Central memory CD8-positive, alpha-beta T cell (primary cell): ENCODE measurements at places on chromosomes 2 and 18.

GRCh38 chr2:63078852-63079606 lies 28.4 kb downstream of the OTX1 start:
- no peaks in the 10 kb centered on the region for H3K36me3 ChIP-seq
- peaks cover 45% of the 10 kb centered on the region for H3K27me3 ChIP-seq
- H3K4me1 ChIP-seq: no peaks in the 10 kb centered on the region
- no peak overlapping the region for H3K4me3 ChIP-seq

DNA sequence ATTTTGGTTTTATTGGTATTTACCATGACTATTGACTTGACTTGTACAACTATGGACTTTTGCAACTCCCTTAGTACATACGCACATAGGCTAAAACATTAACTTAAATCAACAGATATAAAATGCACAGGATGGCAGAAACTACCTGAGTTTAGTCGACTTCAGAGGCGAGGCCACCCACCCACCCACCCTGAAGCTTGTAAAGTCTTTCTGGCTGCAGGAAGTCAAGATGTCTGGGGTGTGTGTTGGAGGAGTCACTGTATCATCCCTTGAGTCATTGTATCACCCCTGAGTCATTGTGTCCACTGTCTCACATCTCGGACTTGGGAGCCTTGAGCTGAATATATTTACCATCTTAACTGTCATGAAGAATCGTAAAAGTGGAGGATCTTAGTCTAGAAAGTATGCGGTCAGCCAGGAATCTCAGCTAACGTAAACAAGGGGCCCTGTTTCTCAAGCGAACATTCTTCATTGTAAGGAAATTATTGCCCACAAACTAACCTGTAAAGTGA lies 140.0 kb upstream of the ST6GAL2 start:
- no peak for DNase-seq
- no peak overlapping the region for H3K27ac ChIP-seq
- H3K27me3 ChIP-seq: no peaks in the 10 kb centered on the region
- no peak overlapping the region for H3K4me3 ChIP-seq

GRCh38 chr2:168642873-168643272 lies 159.6 kb upstream of the NOSTRIN start:
- H3K4me3 ChIP-seq: no peak overlapping the region
- no peak for DNase-seq
- no peaks in the 10 kb centered on the region for H3K4me1 ChIP-seq
- H3K27me3 ChIP-seq: no peaks in the 10 kb centered on the region
- peaks cover 2% of the 10 kb centered on the region for H3K36me3 ChIP-seq
- H3K27ac ChIP-seq: no peak overlapping the region

- no peak overlapping the region for H3K4me3 ChIP-seq
- H3K36me3 ChIP-seq: no peaks in the 10 kb centered on the region
- no peaks in the 10 kb centered on the region for H3K27me3 ChIP-seq
- peaks cover 31% of the 10 kb centered on the region for H3K4me1 ChIP-seq
These were observed 9.9 kb downstream of the ACVR1 start for GRCh38 chr2:157866202-157866601.

- no peaks in the 10 kb centered on the region for H3K4me1 ChIP-seq
- H3K4me3 ChIP-seq: no peak overlapping the region
- no peak overlapping the region for H3K27ac ChIP-seq
- H3K27me3 ChIP-seq: no peaks in the 10 kb centered on the region
These were observed 382.6 kb upstream of the ZNF804A start for GRCh38 chr2:184215745-184216144.

- DNase-seq: no peak
- H3K36me3 ChIP-seq: peaks cover 2% of the 10 kb centered on the region
- H3K4me1 ChIP-seq: no peaks in the 10 kb centered on the region
- H3K4me3 ChIP-seq: no peak overlapping the region
- H3K27ac ChIP-seq: no peak overlapping the region
- no peaks in the 10 kb centered on the region for H3K27me3 ChIP-seq
These were observed 239.1 kb downstream of the TGIF1 start for GRCh38 chr18:3689091-3689490.

DNA sequence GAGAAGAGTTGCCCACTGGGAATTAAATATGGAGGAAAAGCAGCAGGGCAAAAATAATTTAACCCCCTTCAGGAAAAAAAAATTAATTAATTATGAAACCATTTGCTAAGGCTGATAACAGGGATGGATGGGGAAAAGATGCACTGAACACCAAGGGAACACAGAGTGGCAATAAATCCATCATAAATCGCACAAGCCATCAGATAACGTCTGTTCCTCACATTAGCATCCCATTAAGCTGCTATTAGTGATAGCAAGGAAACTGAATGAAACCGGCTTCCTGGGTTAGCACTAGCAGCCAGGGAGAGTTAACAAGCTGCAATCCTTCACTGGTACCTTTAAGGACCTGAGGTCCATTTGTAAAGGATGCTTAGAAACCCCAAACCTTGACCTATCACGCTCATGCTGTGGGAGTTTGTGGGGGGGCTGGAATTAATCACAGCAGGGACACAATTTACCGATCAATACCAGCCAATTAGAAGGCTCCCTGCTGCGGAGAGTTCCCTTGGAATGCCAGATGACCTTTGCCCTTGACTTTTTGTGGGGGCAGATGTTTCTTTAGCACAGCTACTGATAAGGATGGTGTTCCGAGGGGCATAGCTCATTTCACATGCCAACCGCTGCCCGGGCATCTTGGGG lies 175.5 kb upstream of the KLF7 start:
- H3K27me3 ChIP-seq: peaks cover 7% of the 10 kb centered on the region
- peaks cover 13% of the 10 kb centered on the region for H3K4me1 ChIP-seq
- H3K36me3 ChIP-seq: no peaks in the 10 kb centered on the region

DNA sequence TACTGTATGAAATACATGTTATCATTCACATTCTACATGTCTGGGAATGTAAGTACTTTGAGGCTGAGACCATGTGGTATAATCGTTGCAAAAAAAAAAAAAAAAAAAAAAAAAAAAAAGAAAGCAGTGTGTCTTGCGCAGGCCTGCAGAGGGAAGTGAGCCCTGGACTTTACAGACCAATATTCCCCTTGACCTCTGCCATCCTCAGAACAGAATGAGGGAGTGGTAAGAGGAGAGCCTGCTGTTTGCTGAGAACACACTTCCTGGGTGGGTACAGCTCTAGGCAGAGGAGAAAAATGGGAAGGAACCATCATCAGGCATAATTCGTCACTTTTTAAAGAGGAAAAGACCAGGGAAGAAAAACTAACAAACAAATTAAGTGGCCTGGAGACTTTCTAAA lies 28.8 kb upstream of the TBC1D8 start:
- peaks cover 17% of the 10 kb centered on the region for H3K27me3 ChIP-seq
- no peaks in the 10 kb centered on the region for H3K36me3 ChIP-seq
- H3K4me1 ChIP-seq: no peaks in the 10 kb centered on the region
- H3K4me3 ChIP-seq: no peak overlapping the region

- H3K36me3 ChIP-seq: no peaks in the 10 kb centered on the region
- no peaks in the 10 kb centered on the region for H3K4me1 ChIP-seq
- no peak overlapping the region for H3K27ac ChIP-seq
- no peak for DNase-seq
- no peak overlapping the region for H3K4me3 ChIP-seq
These were observed 509.1 kb downstream of the MBD2 start for GRCh38 chr18:53715243-53715853.

DNA sequence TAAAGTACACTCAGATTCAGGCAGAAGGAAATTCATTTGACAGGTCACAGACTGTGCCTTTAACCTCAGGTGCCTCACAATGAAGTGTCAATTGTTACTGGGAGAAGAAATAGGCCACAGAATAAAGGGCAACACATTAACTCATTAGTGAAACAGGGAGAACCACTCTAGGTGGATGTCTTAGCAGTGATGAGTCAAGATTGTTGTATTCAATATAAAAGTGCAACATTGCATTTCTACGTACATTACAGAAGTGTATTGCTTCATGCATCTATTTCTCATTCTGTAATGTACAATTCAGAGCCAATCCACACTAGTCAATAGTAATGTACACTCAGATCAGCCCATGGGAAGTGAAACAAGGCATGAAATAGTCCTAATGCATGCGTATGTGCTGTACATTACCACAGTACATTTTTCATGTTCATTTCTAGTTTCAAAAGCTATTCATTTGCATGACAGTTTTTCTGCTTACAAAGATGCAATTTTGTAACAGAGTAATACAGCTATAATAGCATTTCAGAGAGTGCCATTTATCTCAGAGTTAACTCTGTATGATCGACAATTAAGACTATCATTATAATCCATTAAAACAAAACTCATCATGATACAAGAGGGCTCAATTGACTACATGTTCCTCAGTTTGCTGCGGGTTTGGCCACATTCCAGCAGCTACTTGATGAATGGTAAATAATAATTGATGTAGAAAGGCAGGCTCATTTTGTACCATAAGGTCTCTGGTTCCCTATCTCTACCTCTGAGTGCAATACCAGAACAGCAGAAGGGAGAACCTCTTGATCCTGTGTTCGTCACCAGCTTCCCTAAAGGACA lies 12.2 kb upstream of the ARL5A start:
- H3K4me3 ChIP-seq: no peak overlapping the region
- peaks cover 11% of the 10 kb centered on the region for H3K27me3 ChIP-seq
- no peaks in the 10 kb centered on the region for H3K36me3 ChIP-seq

DNA sequence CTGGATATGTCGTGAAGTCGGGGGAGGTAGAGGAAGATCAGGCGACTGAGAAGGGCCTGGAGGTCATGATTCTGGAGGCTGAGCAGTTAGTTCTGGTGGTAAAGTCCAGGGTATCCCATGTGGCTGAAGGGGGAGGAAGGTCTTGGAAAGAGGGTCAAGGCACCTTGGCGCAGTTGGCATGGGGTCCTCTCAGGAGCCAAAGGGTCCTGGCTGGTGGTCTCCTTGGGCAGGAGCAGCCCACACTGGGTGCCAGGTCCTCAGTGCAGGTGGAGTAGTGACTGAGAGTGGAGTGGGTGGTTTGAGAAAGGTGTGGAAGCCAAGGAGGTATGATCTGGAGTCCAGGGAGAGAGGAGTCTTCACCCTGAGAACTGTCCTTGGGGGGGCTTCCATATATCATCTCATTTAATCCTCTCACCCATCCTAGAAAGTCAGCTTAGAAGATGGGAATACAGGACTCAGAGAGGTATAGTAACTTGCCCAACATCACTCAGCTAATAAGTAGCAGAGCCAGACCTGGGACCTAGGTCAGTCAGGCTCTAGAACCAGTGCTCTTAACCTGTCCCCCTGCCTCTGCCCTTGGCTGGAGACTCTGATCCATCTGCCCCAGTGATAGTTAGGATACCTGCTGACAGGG lies 24.5 kb downstream of the FBXO41 start:
- H3K4me1 ChIP-seq: no peaks in the 10 kb centered on the region
- no peak overlapping the region for H3K4me3 ChIP-seq
- DNase-seq: no peak
- no peaks in the 10 kb centered on the region for H3K27me3 ChIP-seq
- no peak overlapping the region for H3K27ac ChIP-seq

- no peak for DNase-seq
- no peaks in the 10 kb centered on the region for H3K4me1 ChIP-seq
- no peak overlapping the region for H3K27ac ChIP-seq
These were observed 401.6 kb upstream of the NRP2 start for GRCh38 chr2:205280596-205281236.

DNA sequence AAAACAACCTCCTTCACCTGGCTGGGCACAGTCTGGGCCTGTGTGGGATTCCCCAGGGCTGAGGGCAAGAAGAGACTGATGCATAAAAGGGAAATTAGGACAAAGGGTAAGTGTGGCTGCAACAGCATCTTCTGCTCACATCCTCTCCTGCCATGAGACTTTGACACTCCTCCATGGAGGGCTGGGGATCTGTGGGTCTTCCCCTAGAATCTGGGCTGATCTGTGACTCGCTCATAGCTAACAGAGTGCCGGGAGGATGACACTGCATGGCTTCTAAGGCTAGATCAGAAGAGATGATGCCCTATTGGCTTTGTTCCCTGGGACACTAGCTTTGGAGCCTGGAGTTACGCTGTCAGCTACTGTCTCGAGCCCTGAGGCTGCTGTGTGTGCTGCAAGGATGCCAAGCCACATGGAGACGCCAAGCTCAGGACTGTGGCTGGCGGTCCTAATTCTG lies 24.3 kb downstream of the MOCOS start:
- no peaks in the 10 kb centered on the region for H3K36me3 ChIP-seq
- H3K27me3 ChIP-seq: peaks cover 36% of the 10 kb centered on the region
- DNase-seq: no peak

- no peak for DNase-seq
- no peak overlapping the region for H3K27ac ChIP-seq
- H3K36me3 ChIP-seq: no peaks in the 10 kb centered on the region
- no peaks in the 10 kb centered on the region for H3K27me3 ChIP-seq
- no peaks in the 10 kb centered on the region for H3K4me1 ChIP-seq
These were observed 388.7 kb upstream of the NRP2 start for GRCh38 chr2:205293559-205293958.

DNA sequence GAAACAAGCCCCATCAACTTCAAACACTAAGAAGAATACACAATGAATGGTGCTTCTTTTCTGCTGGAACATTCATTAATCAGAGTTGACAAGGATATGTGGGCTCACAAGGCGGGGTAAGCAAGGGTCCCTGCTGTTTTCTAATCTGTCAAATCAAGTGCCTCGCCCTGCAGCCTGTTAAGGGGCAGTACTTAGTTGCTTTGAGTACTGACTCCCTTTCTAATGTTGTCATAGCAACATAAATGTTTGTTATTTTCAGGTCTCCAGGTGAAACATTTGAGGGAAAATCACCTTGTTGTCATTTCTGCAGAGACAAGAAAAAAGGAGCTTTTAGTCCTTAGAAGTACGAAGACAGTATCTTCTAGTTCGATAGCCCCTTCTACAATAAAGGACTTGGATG lies 284.7 kb upstream of the PKDCC start:
- H3K4me3 ChIP-seq: no peak overlapping the region
- H3K27ac ChIP-seq: no peak overlapping the region
- peaks cover 8% of the 10 kb centered on the region for H3K27me3 ChIP-seq

DNA sequence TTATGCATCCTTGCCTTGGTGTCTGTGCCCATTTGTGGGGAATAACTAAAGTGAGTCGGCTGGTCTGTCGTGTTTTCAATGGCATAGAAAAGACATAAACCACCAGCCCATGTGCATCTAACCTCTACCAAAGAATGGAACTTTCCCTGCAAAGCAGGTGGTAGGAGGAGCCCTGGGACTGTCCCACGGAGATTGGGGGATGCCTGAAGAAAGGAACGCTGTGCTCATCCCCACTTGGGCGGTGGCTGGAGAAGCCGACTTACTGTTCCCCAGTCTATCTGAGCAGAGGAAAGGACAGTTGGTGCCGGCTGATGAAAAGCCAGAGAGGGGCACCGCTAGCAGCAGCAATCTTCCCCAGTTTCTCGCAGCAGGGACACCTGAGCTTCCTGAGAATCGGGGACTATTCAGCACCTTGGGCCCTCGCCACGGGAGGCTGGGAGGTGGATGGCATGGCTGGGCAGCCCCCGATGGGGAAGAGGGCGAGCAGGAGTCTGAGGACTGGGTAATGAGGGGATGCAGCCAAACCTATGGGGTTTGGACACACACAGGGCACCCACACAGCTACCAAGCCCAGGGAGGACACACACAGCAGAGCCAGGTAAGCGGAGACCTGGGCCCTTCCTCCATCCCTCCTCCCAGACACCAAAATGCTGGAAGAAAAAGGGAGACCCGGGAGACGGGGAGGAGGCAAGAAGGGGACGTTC lies 53.7 kb upstream of the AGAP1 start:
- peaks cover 15% of the 10 kb centered on the region for H3K27me3 ChIP-seq
- DNase-seq: no peak
- no peaks in the 10 kb centered on the region for H3K4me1 ChIP-seq
- no peaks in the 10 kb centered on the region for H3K36me3 ChIP-seq
